ENCODE measurements at places on chromosomes 5 and 9.

GRCh38 chr9:127202461-127203169, 62.0 kb upstream of the GARNL3 start:
- no peak for DNase-seq

GRCh38 chr5:15577132-15577531, 77.2 kb downstream of the FBXL7 start:
- DNase-seq, result no peak

DNA sequence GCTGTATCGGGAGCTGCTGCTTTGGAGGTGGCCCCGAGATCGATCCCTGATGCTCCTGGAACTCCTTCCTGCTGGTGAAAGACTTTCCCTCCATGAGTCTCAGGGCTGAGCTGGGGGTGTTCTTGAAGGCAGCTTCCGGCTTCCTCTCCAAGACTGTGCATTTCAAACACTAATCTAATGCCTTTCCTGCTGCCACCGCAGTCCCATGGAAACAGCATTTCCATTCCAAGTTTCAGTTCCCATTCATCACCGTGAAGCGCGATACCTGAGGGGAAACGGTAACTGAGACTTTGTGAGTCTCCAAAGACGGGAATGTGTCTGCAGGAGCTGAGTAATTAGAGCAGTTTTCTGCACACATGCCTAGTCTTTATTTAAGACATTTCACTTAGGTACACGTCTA, 230.1 kb downstream of the PAX5 start:
- no peak for DNase-seq

DNA sequence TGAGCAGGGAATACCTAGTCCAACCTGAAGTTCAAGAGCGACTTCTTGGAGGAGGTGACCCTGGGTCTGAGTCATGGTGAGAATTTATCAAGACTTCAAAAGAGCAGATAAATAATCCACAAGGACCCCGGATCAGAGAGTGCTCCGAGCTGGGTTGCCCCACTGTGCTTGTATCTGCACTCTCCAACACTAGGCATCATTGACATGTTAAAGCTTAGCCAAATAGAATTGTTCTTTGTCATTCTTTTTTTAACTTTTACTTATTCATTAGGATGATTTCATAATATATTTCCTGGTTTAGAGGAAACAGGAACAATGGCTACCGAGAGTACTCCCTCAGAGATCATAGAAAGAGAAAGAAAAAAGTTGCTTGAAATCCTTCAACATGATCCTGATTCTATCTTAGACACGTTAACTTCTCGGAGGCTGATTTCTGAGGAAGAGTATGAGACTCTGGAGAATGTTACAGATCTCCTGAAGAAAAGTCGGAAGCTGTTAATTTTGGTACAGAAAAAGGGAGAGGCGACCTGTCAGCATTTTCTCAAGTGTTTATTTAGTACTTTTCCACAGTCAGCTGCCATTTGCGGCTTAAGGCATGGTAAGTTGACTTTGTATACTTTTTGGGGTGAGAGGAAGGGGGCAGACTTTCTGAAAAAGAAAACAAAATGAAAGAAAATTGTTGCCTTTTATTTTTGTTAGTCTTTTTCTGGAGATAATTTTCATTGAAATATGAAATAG, at the start of gene CARD6:
TSS of gene CARD6 (plus strand) at position 300 of the 738 bp plus-strand sequence. CDS start at position 316, 16 bp downstream.
- no peak for DNase-seq

DNA sequence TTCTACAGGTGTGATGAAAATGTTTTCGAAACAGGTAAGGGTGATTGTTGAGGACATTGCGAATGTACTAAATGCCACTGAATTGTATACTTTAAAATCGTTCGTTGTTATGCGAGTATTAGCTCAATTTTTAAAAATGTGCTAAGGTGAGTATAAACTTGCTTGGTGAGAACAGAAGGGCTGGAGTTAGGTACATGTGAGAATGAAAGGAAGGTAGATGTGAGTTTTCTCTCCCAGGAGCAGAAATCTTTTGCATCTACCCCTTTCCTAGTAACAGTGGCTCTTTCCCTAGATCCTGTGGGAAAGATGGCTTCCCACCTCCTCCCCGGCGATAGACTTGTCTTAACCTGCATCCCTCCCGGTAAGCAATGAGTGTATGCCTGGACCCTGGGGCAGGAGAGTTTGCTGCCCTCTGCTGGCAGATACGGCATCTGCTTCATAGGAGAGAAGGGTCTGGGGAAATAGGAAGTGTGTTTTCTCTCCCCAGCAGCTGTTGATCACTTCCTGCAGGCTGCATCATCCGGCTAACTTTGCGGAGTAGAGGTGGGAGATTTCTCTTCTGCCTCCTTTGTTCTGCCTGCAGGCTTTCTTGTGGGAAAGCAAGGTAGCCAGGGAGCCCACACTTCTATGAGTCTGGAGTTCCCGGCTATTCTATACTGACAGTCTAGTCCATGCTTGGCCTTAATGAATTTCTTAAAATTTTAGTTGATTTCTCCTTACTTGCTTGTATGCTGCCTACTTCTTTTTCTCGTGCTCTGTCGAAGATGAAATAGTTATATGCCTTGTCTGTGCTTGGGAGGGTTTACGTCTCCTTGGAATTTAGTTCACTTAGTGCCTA, 373.3 kb upstream of the SEMA6A start:
- no peak for DNase-seq

DNA sequence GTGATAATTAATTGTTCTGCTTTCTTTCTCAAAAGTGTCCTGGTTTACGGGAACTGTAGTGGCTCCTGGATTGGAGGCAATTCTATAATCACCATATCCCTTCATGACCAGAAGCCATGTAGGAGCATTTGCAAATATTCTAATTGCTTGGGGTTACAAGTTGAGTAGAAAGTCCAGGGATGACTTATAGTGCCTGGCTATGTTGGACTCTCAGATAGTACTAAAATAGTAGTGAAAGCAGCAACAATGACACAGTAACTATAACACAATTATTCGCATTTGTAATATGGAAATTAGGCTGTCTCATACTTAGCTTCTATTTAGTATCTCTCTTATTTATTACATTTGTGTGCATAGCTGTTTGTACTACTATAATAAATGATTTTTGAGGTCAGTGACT, 712.5 kb upstream of the GRAMD2B start:
- no peak for DNase-seq

- DNase-seq, result no peak
Measured at GRCh38 chr9:14312719-14313377, 1.1 kb downstream of the NFIB start.

DNA sequence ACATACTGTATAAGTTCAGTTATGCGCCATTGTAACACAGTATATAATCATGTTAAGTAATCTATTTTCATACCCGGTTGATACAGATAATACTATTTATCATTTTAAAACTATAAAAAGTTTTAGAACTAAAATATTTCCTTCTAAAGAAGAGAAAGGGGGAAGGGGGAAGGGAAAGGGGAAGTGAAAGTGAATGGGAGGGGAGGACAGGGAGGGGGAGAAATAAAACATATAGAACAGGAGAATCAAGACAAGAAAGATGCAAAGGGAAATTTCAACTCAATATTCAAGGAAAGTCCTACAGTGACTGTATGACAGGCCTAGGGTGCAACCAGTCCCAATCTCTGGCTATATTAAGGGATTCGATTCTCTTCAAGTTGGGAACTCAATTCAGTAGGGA, 1278.8 kb downstream of the MAT2B start:
- no peak for DNase-seq

GRCh38 chr5:34582371-34582770, 73.8 kb upstream of the RAI14 start:
- DNase-seq, result no peak

- DNase-seq, result no peak
Measured at GRCh38 chr5:59893429-59894227, at the start of gene PDE4D. TSS of gene PDE4D (minus strand) at chr5:59893726.

- DNase-seq, result no peak
Measured at GRCh38 chr9:113648048-113648447, 184.5 kb downstream of the RGS3 start.

DNA sequence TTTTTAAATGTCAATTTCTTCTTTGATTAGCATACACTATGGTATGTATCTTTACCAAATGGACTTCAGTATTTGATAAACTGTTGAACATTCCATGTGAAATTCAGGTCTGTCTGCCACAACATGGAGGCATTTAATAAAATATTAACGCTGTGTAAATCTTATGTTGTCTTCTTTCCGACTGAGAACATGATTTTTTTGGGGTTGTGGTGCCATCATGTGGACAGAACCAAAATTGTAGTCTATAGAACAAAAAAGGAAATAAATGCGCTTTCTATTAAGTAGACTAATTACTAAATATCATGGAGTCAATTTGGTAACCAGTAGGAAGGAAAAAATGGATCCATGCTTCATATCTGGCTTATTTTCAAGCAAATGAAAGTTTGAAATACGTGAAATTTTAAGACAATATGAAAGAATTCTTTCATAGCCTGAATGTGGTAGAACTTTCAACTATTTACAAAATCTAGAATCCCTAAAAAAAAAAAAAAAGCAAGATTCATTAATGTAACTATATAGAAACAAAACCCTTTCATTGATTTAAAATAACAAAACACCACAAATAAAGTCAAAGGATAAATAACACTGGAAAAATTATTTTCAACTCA, 2.8 kb upstream of the PLK2 start:
- no peak for DNase-seq

GRCh38 chr9:129278391-129279237, 100.6 kb upstream of the IER5L start:
- peak; percentile 63 for DNase-seq

DNA sequence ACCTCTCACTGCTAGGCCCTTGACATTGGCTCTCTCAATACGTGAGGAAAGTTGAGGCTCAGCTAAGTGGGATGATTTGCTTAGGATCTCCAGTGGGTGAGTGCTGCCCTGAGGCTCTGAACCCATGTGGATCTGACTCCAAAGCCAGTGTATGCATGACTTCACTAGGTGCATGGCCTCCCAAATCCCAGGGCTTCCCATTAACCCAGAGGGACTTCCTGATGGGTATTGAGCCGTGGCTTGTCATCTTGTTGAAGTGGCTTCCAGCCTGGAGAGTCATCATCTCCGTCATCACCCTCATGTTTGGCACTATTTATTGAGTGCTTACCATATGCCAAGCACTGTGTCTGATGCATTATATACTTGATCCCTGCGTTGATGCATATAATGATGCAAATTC, 37.3 kb upstream of the TEX48 start:
- no peak for DNase-seq

- no peak for DNase-seq
Measured at GRCh38 chr5:8382456-8382855, 513.5 kb downstream of the MTRR start.

DNA sequence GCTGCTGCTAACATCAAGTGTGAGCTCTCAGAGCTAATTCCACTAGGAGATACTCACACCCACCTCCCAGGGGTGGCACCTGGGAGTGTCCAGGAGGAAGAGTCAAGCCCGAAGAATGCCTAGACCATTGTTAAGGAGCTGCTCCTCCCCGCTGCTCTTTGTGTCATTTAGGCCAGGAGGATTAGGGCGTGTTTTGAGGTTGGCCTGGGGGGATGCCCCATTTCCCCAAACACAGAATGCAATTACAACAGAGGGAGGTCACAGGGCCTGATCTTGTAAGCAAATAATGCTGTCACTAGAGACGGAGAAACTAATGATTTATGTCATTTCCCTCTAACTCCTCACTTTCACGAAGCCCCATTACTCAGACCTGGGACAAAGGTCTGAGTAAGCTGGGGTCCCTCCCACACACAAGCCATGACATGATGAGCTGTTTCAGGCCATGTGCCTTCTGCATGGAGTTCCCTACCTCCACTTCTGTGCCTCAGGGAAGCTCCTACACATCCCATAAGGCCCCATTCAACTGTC, 312.5 kb downstream of the ACTL7B start:
- DNase-seq, result no peak

DNA sequence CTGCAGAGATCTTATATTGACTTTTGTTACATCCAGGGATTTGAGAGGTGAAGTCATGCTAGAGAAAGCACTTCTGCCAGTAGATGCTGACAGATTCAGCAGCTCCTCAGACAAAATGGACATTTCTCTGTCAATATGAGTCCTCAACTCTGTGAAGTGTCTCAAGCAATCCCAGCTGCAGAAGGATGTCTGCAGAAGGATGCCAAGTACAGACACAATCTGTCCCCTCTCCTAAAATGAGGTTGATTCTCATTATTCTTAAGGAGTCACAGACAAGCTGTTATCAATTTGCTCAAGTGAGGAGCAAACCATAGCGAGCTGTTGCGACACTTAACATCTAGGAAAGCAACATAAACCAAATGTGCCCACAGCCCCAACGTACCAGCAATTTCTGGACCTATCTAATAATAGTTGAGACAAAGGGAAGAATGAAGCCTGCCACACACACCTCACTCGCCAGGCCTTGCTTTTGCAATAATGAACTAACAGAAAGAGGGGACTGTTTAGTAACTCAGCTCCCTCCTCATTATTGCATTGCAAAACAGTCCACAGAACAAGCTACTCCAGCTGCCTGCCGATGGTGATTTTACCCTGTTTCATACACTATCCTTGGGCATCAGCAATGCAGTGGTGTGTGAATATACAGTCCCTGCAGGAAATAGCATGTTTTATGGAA, 364.2 kb upstream of the PDE4D start:
- DNase-seq, result no peak

DNA sequence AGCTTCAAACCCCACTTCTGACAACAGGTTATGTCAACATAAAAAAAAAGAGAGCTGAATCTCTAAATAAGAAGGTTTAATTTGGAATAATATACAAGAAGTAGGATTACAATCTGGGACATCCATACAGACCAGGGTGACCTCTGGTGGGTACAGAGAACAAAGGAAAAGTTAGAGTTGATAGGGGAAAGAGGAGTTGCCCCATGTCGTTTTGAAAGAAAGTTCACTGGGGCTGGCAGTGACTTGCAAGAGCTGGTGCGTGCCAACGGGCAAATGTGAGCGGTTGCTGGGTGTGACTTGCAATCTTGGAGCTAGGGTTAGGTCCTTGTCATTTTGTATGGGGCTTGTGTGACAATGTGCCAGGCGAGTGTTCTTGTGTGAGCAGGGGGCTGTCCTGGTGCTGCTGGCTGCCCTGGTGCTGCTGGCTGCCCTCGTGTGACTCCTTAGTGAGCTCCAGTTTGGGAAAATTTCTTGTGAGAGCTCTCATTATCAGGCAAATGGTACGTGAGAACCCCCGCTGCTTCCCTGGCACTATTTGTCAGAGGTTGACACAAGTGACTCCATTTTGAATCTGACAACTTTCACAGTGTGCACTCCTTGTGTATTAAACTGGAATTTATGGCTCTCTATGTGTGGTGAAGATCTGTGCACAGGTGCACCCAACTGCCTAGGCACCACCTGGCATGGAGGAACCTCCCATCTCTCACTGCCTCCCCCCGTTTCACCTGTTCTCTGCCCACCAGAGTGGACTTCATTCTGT, 69.8 kb downstream of the UBE2QL1 start:
- no peak for DNase-seq

- no peak for DNase-seq
Measured at GRCh38 chr5:155129513-155129880, 115.9 kb downstream of the KIF4B start.
